Midbrain (tissue), 1 donor: ENCODE measurements at places on chromosomes 7 and 10.

DNA sequence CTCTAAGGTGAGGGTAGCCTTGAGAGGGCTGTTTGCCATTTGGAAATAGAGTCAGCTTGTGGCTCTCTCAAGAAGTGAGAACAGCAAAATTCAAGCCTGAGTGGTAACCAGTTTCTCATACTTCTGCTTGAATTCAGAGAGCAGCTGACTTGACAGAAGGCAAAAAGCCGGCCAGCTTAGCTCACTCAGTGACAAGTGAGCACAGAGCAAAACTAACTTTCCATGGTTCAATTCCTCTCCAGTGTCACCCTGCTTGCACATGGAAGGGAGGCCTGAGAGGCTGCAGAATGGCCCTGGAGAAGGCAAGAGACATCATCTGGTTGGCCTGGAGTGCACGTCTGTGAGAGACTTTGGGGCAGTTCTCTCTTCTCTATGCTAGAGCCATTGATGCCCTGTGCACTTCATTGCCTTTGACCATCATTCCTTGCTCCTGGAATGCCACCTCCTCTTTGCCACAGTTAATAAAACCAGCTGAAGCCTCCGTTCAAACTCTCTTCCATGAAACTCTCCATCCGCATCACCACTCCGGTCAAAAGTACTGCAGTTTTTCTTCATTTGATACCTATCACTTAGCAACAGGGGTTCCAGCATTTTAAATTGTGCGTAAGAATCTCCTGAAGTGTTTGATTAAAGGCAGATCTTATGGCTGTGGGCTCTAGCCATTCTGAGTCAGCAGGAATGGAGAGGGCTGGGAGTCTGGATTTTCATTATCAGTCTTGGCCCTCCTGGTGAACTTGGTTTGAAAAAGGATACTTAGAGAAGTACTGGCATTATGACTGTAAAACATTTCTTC, 69.8 kb upstream of the PIK3CG start:
- DNase-seq, result no peak

DNA sequence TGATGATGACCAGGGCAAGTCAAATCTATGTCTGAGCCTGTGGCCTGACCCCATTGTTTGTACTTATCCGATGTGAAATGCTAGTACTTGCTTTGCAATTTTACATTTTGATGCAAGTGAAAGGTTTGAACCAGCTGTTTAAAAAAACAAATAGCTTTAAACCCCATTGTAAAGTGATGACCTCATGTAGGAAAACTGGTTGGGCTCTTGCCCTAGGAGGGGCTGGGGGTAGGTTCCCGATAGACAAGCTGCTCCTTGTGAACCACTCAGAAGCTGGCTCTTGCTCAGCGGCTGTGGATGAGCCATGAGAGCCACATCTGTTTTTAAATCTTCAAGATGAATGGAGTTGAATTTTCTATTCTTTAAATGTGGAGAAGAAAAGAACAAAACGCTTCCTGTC, 185.3 kb downstream of the WDR11 start:
- no peak for DNase-seq

- peak; percentile 46 for DNase-seq
These were observed 46.6 kb downstream of the ALOX5 start for GRCh38 chr10:45420453-45421192.

- DNase-seq, result no peak
These were observed 359.4 kb downstream of the PRPF18 start for GRCh38 chr10:13946209-13946460.

GRCh38 chr10:91977491-91977890, 53.9 kb downstream of the BTAF1 start:
- no peak for DNase-seq

DNA sequence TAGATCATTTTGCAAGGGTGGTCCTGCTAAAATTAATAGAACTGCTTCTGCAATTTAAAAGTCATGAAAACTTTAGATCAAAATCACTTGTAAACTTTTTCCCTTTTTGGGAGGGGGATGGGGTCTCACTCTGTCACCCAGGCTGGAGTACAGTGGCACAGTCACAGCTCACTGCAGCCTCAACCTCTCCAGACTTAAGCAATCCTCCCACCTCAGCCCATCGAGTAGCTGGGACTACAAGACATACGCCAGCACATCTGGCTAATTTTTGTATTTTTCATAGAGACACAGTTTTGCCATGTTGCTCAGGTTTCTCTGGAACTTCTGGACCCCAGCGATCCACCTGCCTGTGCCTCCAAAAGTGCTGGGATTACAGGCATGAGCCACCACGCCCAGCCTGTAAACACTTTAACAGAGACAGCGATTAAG, 79.7 kb downstream of the LRRC17 start:
- no peak for DNase-seq

DNA sequence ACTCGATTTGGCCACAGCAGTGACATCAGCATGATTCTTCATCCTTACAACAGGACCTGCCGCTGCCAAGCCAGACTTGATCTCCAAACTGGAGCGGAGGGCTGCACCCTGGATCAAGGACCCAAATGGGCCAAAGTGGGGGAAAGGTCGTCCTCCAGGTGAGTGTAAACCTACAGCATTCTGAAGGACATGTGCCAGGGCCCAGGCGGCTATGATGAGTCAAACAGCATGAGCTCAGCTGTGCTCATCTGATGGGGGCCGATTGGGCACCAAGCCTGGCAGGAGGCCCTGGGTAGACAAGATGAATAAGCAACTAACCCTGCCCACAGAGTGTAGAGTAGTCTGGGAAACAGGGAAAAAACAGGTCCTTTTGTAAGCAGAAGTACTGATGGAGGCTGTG, 14.4 kb upstream of the ATP6V0E2 start:
- DNase-seq, result no peak

DNA sequence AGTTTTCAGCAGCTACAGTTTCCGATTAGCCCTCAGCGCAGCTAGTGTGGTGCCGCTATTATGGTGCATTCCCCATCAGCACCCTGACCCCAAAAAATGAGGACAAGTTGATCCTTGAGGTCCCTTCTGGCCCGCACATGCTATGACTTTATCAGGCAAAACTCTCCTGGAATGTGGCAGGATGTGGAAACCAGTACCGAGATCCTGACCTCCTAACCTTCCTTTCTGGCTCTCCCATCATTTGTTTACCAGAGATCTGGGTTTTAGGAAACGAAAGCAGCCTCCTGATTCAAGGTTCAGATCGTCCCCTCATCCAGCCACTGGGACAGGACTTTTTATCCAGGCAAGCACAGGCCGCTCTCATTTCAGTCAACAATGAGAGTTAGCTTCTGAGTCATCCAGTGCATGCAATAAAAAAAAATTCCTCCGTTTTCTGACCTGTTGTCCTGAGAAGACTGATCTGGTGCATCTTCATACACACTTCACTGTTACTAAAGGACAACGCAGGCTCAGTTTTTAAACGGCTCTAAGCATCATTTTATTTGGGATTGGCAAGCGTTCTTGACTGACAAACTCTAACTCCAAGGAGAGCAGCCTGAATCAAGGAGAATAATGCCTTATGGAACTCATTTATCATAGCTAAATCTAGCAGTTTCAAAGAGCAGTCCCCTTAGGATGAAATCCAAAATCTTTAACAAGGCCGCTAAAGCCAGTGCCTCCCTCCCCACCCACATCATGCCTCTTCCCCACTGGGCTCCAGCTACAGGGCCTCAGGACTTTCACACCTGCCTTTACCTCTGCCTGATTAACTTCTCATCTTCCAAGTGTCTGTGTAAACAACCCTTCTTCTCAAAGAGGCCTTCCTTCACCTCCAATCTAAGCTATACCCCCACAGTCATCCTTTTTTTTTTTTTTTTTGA, 17.1 kb downstream of the PDLIM1 start:
- no peak for DNase-seq

DNA sequence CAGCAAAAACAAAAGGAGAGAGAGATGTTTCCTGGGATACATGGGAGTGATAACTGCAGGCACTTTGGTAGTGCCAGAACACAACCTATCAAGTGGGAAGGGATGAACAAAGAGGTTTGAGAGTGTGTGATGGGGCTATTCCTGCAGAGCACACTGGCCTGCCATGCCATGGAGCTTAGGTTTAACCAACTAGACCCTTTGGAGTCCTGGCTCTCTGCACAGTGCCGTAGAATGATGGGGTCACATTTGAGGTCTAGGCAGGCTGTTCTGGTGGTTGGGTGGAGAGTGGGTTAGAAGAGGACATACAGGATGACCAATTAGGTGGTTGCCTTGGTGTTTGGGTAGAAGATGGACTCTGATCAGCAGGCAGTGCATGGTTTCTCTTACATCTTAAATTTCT, 101.9 kb upstream of the HABP2 start:
- DNase-seq, result no peak

DNA sequence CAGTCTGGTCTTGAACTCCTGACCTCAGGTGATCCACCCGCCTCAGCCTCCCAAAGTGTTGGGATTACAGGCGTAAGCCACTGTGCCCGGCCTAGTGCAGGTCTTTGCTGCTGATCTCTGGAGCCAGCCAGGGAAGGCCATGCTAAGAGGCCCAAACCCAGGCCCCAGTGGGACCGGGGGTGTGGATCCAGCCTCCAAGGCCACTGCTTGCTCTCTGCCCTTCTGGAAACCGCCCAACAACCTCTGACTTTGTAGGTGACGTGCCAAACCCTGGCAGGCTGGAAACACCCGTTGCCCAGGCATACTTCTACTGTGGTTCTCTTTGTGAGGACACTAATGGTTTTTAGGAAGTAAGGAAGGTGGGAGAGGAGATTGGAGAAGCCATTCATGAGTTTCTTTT, 83.5 kb upstream of the GNA12 start:
- DNase-seq, result no peak

DNA sequence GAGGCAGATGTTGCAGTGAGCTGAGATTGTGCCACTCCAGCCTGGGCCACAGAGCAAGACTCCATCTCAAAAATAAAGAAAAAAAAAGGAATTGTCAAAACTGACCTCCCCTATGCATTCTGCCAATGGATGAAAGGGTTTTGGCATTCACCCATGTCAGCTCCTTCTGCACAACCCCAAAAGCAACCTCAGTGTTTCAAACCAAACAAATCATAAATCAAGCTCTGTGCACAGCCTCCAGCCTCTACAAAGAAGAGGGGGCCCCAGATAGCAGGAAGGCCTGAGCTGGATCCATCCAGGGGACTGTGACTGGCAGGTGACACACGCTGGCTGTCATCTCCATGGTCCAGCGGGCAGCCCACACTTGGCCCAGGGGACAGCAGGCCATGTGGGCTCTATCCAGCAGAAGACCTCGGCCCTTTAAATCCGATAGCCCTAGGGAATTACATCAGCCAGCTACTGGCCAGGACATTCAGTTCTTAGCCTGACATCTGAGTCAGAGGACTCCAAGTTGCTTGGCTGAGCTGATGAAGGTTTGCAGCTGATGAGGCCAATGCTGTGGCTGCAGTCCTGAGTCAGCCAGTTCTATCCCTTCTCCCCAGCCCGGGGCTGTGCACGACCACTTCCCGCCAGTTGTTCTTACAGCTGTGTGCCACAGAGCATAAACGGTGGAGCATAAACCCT, 52.0 kb upstream of the FIGNL1 start:
- DNase-seq, result no peak

DNA sequence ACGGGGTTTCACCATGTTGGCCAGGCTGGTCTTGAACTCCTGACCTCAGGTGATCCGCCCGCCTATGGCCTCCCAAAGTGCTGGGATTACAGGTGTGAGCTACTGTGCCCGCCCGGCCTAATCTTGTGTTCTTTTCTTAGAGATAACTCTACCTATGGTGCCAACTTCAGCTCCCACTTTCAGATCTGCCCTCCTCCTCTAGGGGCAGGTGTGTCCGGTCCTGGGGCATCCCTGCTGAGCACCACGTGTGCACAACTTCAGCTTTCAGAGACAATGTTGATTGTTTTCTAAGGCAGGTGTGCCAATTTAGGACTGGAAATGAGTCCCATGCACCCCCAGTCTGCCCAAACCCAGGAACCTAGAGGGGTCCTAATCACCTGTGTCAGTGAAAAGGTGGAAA, 18.5 kb upstream of the FXYD4 start:
- DNase-seq, result no peak

GRCh38 chr7:26691886-26692285, 172.5 kb downstream of the SKAP2 start:
- DNase-seq, result no peak

DNA sequence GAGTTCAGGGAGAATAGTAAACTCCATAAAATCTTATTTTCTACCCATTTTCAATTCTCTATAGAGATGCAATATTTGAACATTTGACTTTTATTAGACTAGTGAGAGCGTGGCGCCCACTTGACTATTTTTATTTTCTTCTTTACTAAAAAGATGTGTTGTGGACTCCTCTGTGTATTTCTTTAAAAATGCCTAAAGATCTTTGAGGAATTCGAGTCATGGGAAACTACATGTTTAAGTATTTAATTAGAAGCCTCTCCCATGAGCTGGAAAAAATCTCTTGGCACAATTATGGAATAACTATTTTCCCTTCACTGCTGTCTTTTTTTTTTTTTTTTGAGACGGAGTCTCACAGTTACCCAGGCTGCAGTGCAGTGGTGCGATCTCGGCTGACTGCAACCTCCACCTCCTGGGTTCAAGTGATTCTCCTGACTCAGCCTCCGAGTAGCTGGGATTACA, 124.2 kb downstream of the ARHGAP12 start:
- DNase-seq, result no peak

GRCh38 chr10:80468002-80468401, 13.9 kb downstream of the TSPAN14 start:
- DNase-seq, result peak; percentile 58

GRCh38 chr10:68110027-68110426, 739 bp downstream of the MYPN start:
- DNase-seq, result no peak

GRCh38 chr7:130384371-130384801, 4.1 kb downstream of the CPA1 start:
- no peak for DNase-seq

GRCh38 chr7:101108330-101108857, 18.5 kb upstream of the SERPINE1 start:
- peak; percentile 4 for DNase-seq

DNA sequence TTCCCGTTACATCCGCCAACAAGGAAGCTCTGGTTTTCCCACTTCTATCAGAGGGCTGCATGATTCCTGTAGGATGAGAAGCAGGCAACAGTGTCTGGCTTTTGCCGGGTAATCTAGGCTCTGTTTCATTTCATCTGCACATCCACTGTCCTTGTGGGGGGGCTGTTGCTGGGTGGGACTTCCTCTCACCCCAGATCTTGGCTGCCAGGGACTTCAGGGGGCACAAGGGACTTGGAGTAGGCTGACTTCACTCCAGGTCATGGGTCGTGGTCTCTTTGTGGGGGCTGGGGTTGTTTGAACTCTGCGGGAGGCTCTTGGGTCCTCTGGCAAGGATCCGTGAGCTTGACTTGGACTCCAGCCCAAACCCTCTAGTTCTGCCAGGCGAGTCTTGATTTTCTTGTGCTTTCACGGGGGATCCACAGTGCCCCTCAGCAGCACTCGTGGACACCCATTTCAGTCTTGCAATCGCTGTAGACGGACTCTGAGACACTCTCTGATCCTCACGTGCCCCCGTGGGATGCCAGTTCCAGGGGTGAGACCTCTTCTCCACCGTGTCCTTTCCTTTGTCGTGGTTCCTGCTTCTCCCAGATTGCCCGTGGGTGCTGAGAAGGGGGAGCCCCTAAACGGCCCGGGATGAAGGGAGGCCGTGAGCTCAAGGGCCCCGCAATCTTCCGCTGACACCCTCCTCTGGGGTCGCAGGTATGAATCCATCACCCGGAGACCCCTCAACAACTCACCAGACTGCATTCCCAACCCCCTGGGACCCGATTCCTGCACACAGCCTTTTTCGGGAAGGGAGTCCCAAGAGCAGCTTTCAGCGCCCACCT, 21.4 kb upstream of the ZNF273 start:
- DNase-seq, result no peak
